ENCODE measurements at places on chromosomes 2 and 18.

- DNase-seq: no peak
Measured at GRCh38 chr2:191676790-191677645, 918 bp upstream of the NABP1 start.

DNA sequence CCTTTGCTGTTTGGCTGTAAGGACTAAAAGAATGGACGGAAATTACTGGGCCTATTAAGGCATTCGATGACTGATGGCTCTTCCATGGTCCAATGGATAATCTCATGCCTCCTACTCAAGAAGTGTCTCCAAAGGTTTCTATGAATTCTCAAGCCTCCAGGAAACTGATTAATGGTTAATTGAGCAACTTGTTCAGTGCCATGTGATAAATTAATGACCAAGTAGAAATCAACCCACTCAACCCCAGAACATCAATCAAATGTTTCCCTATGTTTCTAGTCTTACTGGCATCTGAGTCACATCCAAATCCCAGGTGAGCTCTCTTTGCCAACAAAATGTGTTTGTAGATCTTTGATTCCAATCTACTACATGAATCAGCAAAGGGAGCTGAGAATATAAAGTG lies 103.6 kb downstream of the NXPH2 start:
- no peak for DNase-seq

GRCh38 chr2:177242121-177242987 lies 22.2 kb downstream of the NFE2L2 start:
- no peak for DNase-seq

GRCh38 chr18:79538635-79539034 lies 141.0 kb upstream of the CTDP1 start:
- DNase-seq: no peak

DNA sequence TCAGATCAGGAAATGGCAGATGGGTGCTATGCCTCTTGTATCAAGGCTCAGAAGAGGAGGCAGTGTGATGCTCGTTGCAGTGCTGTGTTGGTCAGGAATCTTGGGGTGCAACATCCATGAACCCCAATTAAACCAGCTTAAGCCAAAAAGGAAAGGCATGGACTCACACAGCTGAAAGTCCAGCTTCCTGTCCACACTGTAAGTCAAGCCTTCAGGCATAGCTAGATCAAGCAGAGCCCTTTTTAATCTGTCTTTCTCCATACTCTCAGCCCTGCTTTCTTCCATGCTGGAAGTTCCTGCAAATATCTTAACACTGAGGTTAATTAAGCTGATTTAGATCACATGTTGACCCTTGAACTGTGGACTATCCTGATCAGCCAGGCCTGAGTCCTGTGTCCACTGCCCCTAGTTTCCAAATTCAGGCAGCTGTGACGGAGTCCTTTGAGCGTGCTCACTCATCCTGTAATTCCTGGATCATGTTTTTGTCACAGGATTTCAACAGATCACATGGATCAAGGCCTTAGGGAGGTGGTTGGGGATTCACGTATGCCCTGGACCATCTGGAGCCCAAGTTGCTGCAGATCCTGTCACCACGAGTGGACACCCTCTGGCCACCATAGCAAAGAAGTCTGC lies 4.5 kb upstream of the C2orf74 start:
- DNase-seq: no peak

DNA sequence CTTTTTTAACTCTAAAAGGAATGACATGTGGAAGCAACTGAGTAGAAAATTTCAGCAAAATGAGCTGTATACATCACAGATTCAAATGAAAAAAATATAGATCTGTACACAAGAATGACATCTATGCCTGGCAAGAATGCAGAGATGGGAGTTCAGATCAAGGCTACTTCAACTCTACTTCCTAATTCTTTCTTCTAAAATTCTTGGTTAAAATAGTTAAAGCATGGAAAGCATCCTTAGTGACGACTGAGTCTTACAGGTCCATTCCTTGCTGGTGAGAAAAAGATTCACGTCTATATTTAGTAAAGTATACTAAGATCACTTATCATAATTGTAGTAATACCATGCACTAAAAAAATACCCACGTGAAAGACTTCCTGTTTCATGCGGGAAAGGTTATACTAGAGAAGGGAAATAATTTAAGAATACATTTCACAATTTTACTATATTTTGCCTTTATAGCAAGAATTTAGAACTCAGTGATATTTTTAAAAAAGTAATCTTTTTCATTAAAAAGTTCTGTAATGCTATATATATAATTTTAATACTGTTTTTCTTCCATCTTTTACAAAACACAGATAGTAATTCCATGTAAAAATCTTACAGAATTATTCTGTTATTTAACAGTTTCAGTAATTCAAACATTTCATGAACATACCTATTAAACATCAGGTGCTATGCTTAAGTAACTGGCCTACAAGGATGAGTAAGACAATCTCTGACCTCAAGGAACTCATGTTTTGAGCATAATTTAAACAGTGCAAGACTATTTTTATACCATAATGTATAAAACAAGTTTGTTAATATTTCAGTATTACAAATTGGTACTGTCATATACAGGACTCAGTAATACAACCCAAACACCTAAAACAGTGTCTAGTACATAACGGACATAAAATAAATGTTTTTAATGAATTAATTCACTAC lies 159.6 kb downstream of the BAZ2B start:
- DNase-seq: no peak

Data from H9 (cell line).